ENCODE measurements at places on chromosomes 3 and 15.

- DNase-seq, result no peak
These were observed 1086.9 kb downstream of the DIPK2A start for GRCh38 chr3:145058483-145058882.

- DNase-seq, result peak; percentile 97
These were observed 13.5 kb downstream of the PTPRG start for GRCh38 chr3:61574854-61575253.

- no peak for DNase-seq
These were observed 12.4 kb downstream of the GNAI2 start for GRCh38 chr3:50248387-50248786.

DNA sequence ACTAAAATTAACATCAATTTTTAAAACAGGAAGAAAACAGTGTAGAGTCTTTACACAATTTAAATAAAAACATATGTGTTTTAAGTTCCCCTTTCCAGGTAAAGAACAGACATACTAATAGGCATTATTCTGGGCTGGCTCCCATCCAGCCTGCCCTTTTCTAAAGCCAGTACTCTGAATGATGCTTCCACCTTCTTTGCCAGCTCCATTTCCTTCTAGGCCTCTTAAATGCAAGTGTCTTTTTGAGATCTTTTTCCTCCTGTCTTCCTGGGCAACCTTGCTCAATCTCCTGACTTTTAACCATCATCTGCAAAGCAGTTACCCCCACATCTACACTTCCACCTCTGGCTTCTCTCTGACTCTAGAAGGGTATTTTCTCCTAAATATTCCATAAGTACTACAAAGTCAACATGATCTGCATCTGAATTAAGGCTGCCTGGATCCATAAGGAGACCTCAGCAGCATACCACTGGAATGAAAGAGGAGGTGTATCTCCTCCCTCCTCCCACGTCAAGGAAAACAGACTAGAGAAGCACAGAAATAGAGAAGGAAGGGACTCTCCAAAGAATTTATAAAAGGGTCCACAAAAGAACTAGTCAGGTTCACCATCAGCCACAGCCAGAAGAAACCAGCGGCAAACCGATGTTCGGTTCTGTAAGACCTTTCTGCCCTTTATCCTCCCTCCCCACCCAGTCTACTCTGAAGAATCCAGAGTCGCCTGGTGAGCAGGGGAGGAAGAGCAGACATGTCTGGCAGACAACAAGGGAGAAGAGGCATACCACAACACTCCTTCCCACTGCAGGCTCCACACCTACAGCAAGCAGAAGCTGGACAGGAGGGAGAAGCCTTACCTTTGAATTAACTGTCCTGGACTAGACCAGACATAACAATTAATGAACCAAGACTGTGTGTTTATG is 47.1 kb downstream of the GOLIM4 start:
- DNase-seq, result no peak

GRCh38 chr3:64380546-64380945 is 155.3 kb upstream of the PRICKLE2 start:
- no peak for DNase-seq

DNA sequence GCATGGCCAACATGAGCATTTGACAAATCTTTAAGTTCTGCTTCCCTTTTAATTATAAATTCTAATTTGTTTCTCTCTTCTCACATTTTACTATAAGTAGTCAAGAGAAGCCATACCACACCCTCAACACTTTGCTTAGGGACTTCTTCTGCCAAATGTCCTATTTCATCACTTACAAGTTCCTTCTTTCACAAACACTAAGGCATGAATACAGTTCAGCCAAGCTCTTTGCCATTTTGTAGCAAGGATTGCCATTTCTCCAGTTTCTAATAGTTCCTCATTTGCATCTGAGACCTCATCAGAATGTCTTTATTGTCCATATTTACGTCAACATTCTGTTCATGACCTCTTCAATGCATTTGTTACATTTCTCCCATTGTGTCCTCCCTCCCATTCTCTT is 29.4 kb downstream of the SLC22A14 start:
- no peak for DNase-seq

DNA sequence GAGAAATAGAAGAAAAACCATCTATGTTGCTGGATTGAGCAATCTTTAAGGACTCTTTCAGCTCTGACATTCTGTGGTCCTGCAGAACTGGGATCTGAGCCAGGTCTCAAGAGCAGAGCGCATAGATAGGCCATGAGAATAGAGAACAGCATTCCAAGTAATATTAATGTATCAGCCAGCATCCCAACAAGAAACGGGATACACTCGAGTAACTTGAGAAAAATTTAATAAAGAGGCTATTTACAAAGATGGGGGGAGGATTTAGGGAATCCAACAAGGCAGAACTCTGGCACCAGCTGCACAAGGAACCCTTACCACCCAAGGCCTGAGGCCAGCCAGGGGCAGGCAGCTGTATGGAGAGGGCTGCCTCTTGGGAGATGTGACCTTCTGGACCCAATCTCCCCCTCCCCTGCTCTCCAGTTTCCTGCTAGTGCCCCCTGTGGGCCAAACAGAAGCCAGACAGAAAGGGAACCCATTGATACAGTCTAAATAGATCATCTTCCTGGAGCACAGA is 8.2 kb downstream of the TMOD2 start:
- DNase-seq, result peak; percentile 96
